ENCODE measurements at places on chromosomes 5 and 9. TPM values are rescaled to one million over a fixed set of nuclear protein-coding genes. Genes with fewer than 3 reads are reported as not detected.
A peak's percentile ranks its signal among the peaks of the same experiment; 100 is the strongest.

GRCh38 chr9:101957705-101958104 is 219.3 kb upstream of the GRIN3A start:
- no peak overlapping the region for H3K27ac ChIP-seq
- no peaks in the 10 kb centered on the region for H3K27me3 ChIP-seq
- no peak for DNase-seq
- no peaks in the 10 kb centered on the region for H3K36me3 ChIP-seq
- no peaks in the 10 kb centered on the region for H3K4me1 ChIP-seq
- no peak overlapping the region for H3K4me3 ChIP-seq

- H3K27me3 ChIP-seq: no peaks in the 10 kb centered on the region
- H3K27ac ChIP-seq: peak overlapping the region; percentile 12
- no peaks in the 10 kb centered on the region for H3K36me3 ChIP-seq
These were observed 393 bp downstream of the SH3GLB2 start for GRCh38 chr9:129027685-129028191.

- H3K4me1 ChIP-seq: no peaks in the 10 kb centered on the region
- DNase-seq: peak; percentile 64
- no peaks in the 10 kb centered on the region for H3K36me3 ChIP-seq
- no peak overlapping the region for H3K4me3 ChIP-seq
- H3K27ac ChIP-seq: no peak overlapping the region
These were observed 201.2 kb upstream of the MPDZ start for GRCh38 chr9:13480693-13481092.

- H3K4me3 ChIP-seq: no peak overlapping the region
- no peak overlapping the region for H3K27ac ChIP-seq
- no peaks in the 10 kb centered on the region for H3K27me3 ChIP-seq
These were observed 538.1 kb upstream of the MEF2C start for GRCh38 chr5:89421035-89421434.

The DAB2IP gene
- total RNA-seq: 41.4 TPM

- no peak for DNase-seq
- H3K36me3 ChIP-seq: no peaks in the 10 kb centered on the region
- H3K27me3 ChIP-seq: peaks cover 69% of the 10 kb centered on the region
- peaks cover 7% of the 10 kb centered on the region for H3K4me1 ChIP-seq
These were observed 7.0 kb upstream of the CDC20B start for GRCh38 chr5:55180016-55180415.

The RNF14 gene
- total RNA-seq: 96.5 TPM

The RNF44 gene
- 47.8 TPM for total RNA-seq

DNA sequence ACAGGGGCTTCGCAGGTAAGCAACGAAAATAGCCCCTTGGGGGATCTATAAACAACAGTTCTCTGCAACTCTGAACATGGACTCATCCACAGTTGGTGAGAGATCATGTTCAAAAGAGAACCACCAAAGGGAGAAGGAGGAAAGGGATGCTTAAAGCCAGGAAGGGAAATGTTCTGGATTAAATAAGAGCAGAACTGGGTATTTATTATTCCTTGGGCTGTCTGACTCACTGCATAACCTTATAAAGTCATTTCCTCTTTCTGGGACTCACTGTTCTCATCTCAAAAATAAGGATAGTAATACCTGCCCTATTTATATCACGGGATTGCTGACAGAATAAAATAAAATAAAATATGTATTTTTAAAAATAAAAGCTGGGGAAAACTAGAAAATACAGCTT is 11.2 kb upstream of the MARCHF3 start:
- no peaks in the 10 kb centered on the region for H3K27me3 ChIP-seq
- H3K4me3 ChIP-seq: no peak overlapping the region
- DNase-seq: peak; percentile 10
- no peaks in the 10 kb centered on the region for H3K36me3 ChIP-seq

DNA sequence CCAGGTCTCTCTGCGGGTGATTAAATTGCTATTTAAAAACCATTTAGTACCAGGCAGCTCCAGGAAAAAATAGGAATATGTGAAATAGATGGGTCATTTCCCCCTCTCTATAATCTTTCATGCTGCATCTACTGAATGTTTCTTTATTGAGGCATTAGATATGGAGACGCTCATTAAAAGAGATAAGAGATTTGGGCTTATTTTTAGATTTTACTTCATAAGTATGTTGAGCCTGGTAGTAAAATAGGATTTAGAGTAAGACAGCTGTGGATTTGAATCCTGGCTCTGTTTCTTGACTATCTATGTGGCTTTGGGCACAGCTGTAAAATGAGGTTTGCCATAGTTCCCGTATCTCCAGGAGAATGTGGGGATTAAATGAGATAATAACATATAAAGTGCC is 451.0 kb upstream of the GRIA1 start:
- H3K36me3 ChIP-seq: no peaks in the 10 kb centered on the region
- H3K27ac ChIP-seq: no peak overlapping the region
- DNase-seq: no peak
- no peaks in the 10 kb centered on the region for H3K27me3 ChIP-seq

GRCh38 chr5:31993165-31993961 is 180.8 kb downstream of the GOLPH3 start:
- H3K27me3 ChIP-seq: no peaks in the 10 kb centered on the region
- no peaks in the 10 kb centered on the region for H3K36me3 ChIP-seq
- peak overlapping the region; percentile 35 for H3K4me3 ChIP-seq
- H3K27ac ChIP-seq: peak overlapping the region; percentile 29
- peak; percentile 82 for DNase-seq
- peaks cover 28% of the 10 kb centered on the region for H3K4me1 ChIP-seq

GRCh38 chr9:21510806-21511205 is 28.7 kb upstream of the IFNE start:
- peaks cover 17% of the 10 kb centered on the region for H3K36me3 ChIP-seq
- no peaks in the 10 kb centered on the region for H3K27me3 ChIP-seq
- peaks cover 26% of the 10 kb centered on the region for H3K4me1 ChIP-seq
- DNase-seq: no peak
- H3K27ac ChIP-seq: no peak overlapping the region

The FGF10 gene
- not detected for total RNA-seq

GRCh38 chr9:29697011-29697410 is 2123.7 kb upstream of the C9orf72 start:
- H3K27me3 ChIP-seq: no peaks in the 10 kb centered on the region
- peak; percentile 41 for DNase-seq
- H3K4me1 ChIP-seq: no peaks in the 10 kb centered on the region
- no peaks in the 10 kb centered on the region for H3K36me3 ChIP-seq

DNA sequence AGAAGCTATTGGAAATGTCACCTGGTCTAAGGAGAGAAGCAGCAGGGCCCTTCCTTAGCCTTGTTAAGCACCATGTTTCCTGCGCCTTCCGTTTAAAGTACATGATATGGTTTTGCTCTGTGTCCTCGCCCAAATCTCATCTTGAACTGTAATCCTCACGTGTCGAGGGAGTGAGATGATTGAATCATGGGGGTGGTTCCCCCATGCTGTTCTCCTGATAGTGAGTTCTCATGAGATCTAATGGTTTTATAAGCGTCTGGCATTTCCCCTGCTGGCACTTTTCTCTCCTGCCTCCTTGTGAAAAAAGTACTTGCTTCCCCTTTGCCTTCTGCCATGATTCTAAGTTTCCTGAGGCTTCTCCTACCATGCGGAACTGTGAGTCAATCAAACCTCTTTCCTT is 49.7 kb downstream of the PRDM6 start:
- H3K27me3 ChIP-seq: no peaks in the 10 kb centered on the region
- H3K27ac ChIP-seq: no peak overlapping the region
- no peaks in the 10 kb centered on the region for H3K4me1 ChIP-seq
- H3K36me3 ChIP-seq: no peaks in the 10 kb centered on the region
- no peak overlapping the region for H3K4me3 ChIP-seq
- no peak for DNase-seq

DNA sequence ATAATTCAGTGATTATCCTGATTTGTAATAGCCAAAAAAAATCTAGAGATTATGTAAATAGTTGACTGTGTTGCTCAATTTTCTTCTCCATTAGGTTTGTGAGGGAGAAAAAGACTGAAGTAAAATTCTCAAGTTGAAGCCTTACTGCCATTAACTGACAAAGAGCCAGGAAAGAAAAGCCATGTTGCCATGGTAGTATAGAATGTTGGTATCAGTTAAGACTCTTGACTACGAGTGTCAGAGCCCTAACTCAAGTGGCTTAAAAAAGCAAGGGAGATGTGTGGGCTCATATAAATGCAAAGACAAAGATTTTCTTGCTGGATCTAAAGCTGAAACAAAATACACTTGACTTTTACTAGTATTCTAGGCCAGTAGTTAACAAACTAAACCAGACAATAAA is 571.7 kb downstream of the KCTD16 start:
- no peaks in the 10 kb centered on the region for H3K27me3 ChIP-seq
- no peaks in the 10 kb centered on the region for H3K36me3 ChIP-seq
- H3K4me1 ChIP-seq: no peaks in the 10 kb centered on the region
- H3K27ac ChIP-seq: no peak overlapping the region

The PCDHGA10 gene
- 34.0 TPM for total RNA-seq

DNA sequence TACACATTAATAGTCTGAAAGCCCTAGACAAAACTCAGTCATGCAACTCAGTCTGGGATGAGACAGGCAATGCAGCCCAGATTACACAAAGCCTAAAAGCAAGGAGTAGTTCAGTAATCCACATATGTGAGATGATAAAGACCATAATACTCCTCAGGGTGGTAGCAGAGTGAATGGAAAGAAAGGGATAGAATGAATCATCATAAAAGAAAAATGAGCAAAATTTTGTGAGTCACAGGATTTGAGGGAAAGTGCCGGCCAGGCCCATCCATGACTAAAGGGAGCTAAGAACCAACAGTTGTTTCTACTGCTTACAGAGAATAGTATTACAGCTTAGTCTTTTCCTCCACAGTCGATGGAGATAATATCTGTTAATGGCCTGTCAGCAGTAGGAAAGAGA is 90.0 kb upstream of the POU5F2 start:
- H3K4me3 ChIP-seq: no peak overlapping the region
- H3K27me3 ChIP-seq: no peaks in the 10 kb centered on the region
- H3K27ac ChIP-seq: peak overlapping the region; percentile 30
- H3K36me3 ChIP-seq: no peaks in the 10 kb centered on the region
